ENCODE measurements at places on chromosomes 3 and 15.

GRCh38 chr3:187667526-187667925 lies 2.7 kb downstream of the SST start:
- DNase-seq = no peak

DNA sequence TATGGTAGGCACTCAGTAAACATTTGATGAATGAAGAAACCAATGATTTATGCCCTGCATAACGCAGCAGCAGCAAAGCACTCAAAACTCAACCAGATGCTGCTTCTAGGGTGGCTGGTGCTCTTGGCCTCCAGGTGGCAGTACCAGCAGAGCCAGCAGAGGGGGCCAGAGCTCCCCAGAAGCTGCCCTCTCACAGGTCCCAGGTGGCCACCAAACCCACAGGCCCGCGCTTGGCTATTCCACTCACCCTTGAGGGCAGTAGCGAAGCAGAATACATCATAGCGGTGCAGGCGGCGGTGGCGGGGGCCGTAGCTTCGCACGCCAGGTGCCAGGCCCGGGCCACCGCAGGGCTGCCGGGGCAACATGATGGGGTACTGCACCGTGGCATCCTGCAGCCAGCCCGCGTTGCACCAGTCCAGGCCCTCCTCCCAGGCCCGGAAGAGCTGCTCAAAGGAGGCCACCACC lies 16.6 kb downstream of the HAPLN3 start:
- DNase-seq = peak; percentile 26

DNA sequence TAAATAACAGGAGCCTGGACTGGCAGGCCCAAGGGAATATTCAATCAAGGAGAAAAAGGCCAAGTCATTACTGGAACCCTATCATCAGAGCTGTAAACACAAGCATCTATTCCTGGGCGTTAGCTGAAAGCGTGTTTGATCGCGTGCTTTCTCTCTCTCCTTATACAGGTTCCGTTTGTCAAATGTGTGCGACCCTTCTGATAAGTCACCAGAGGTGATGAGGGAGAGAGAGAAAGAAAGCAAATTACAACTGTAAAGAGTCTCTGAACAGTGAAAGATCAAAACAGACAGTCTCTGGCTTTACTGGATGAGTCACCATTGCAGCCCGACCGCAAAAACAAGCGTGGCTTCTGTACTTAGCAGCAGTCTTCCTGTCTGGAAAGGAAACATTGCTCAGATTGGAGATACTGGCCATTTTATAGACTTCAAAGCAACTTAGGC lies 39.5 kb upstream of the TPRG1 start:
- peak; percentile 72 for DNase-seq

- no peak for DNase-seq
Observed at GRCh38 chr3:188698436-188698835, 473.3 kb upstream of the TPRG1 start.

GRCh38 chr3:184564685-184565385 lies 3.2 kb downstream of the EPHB3 start:
- no peak for DNase-seq

DNA sequence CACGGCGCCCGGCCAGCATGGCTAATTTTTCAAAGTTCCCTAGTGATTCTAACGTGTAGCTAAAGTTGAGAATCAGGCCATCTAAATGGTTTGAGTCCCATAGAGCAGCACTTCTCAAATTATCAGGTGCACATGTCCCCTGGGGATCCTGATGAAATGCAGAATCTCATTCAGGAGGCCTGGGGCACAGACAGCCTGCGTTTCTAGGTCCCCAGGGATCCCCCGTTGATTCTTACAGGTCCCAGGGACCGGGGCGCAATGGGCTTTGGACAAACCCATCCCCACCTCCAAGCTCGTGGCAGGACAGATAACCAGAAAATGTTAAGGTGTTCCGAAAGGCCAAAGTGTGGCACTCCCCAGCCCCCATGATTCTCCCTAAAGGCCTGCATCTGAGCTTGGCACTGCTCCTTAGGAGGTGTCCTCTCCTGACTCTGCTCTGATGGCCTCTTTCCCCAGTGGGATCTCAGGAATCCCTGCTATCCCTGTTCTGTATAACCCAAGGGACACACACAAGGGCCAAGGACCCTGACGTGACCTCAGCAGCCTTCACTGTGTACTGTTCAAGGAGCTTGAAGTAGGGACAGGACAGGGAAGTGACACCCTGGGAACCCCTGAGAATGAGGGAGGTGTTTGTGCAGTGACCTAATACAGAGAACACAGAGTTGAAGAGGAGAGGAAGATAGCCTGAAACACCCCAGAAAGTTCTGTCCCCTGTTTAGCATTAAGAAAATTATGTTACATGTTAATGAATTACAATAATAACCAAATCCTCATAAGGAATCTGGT lies 8.0 kb downstream of the LRRK1 start:
- no peak for DNase-seq

DNA sequence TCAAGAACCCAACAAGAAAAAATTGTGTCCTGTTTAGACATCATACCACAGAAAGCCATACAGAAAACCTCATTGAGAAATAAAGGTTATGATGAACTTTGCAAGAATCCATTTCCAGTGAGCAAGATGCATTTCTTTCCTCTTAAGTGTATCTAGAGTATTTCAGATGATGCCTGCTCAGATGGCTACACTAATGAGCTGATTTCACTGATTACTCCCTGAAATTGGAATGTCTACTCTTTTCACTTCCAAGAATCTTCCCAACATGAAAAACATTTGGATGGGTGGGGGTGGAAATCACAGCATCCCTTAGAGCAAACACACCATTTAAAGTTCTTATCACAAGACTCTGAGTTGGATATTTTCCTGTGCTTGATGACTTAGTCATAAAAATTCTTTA lies 41.4 kb upstream of the IL12A start:
- no peak for DNase-seq

DNA sequence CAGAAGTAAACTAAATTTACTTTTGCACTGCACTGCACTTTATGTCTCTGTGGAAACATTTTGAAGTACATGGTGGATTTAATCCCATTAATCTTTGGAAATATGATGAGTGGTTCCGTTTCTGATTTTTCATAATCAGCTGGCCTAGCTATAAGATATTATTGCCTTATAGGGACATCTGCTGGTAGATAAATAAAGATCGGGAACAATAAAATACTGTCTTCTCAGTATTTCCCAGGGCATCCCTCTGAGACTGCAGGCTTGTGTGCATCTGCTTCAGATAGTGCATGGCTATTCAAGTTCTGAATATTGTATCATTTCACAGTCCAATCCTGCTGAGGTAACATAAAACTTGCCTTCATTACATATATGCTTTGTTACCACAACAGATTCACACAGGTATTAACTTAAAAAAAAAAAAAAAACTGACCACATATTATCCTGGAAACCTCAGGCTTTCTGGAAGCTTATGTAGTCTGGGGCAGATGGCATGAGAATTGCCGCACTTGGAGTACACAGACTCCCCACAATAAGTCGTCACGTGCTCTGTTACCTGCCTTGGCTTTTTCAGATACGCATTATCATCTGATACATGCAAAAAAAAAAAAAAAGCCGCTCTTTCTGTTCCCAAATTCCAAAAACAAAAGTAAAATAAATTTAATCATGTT lies 330.8 kb upstream of the AGTR1 start:
- no peak for DNase-seq

GRCh38 chr3:17057321-17057720 lies 172.6 kb downstream of the PLCL2 start:
- no peak for DNase-seq

- DNase-seq = no peak
Observed at GRCh38 chr15:25436707-25437106, 2.1 kb downstream of the UBE3A start.

- DNase-seq = no peak
Observed at GRCh38 chr3:125103406-125103805, 47.6 kb upstream of the HEG1 start.

- DNase-seq = no peak
Observed at GRCh38 chr3:53100818-53101466, 29.3 kb downstream of the RFT1 start.

DNA sequence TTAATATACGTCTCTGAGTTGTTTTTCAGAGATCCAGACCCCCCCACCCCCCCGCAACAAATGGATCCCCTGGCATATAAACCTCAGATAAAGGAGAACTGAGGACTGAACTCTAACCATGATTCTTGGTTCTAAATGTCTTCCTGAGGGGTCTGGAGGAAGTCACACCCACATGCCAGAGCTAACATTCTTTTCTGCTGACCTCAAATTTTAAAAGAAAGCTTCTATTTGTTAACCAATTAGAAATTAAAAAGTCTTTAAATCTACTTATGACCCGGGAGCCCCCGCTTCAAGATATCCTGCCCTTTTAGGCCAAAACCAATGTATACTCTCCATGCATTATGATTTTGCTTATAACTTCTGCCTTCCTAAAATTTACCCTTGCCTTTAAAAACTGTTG lies 188.3 kb downstream of the ECT2 start:
- no peak for DNase-seq

DNA sequence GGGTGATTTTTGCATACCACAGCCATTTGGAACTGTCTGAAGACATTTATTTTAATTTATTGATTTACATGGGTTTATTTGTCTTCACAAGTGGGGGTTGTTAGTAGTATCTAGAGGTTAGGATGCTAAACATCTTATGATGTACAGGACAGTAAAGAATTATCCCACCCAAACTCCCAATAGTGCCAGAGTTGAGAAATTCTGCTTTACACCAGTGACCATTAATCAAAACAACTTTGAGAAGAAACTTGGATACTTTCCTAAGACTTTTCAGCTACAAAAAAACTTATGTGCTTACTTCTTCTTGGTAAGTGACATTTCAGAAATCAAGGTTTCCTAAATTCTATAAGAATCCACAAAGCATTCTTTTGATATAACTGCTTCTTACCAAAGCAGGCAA lies 156.7 kb downstream of the SUCLG2 start:
- DNase-seq = no peak

DNA sequence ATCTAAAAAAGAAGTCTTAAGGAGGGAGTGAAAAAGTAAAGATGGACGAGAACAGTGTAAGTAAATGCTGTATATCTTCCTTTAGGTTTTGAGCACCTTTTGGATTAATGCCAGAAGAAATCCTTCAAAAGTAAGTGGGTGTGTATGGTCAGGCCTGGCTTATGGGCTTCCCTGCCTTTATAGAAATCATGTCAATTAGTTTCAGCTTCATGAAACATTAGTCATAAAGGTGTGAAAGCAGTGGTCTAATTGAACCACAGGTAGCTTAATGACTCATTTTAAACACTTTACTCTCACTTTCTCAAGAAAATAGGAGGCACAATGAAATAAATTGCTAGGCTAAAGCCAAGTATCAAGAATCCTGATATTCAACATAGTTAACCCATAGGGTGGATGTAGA lies 467.4 kb upstream of the DPPA4 start:
- no peak for DNase-seq

- DNase-seq = no peak
Observed at GRCh38 chr15:95511671-95512070, 818.8 kb upstream of the NR2F2 start.

DNA sequence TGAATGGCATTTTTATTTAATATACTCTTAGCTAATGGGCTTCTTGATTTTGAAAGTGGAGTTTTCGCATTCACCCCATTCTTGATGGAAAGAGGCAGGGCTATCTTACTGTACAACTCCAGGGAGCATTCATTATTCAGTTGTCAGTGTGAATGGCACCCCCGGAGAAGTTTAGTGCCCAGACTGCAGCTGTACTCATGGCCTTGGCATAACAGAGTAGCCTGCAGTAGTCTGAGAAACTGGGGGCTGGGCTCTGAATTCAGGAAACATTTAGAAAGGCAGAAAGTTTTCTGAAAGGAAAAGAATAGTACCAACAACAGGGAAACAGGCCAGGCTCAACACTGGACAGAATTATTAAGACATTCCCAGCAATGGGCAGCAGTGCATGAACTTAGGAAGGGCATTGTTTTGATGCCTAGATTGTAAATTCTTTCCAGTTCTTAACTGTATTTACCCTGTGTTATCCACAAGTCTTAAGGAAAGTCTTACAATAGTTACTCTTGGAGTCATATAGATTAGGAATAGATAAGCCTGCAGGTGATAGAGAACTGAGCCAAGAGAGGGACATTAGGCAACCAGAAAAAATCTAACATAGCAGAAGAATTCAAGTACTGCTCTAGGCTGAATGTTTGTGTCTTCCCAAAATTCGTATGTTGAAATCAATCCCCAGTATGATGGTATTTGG lies 44.4 kb downstream of the TIPARP start:
- DNase-seq = no peak

DNA sequence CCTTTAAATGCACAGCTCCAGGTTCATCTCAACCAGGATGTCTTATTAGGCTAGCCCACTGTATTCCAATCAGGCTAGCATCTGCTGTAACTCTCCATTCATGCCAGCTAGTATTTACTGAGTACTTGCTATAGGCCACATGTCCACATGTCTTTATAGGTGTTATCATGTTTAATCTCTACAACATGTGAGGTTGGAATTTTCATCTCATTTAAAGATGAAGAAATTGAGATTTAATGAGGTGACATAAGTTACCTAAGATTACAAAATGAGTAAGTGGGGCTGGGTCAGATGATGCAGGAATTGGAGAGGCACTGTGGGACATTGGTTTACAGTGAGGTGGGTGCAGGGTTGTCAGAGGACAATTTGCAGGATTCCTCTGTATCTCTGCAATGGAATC lies 2.9 kb downstream of the IFT122 start:
- DNase-seq = no peak

- no peak for DNase-seq
Observed at GRCh38 chr15:76108021-76108723, 48.4 kb downstream of the TMEM266 start.

GRCh38 chr15:68589783-68590710 lies 11.3 kb downstream of the CORO2B start:
- DNase-seq = no peak

- no peak for DNase-seq
Observed at GRCh38 chr15:80991421-80991820, 1.8 kb upstream of the MESD start.

GRCh38 chr3:30042274-30042859 lies 564.0 kb upstream of the TGFBR2 start:
- peak; percentile 40 for DNase-seq

DNA sequence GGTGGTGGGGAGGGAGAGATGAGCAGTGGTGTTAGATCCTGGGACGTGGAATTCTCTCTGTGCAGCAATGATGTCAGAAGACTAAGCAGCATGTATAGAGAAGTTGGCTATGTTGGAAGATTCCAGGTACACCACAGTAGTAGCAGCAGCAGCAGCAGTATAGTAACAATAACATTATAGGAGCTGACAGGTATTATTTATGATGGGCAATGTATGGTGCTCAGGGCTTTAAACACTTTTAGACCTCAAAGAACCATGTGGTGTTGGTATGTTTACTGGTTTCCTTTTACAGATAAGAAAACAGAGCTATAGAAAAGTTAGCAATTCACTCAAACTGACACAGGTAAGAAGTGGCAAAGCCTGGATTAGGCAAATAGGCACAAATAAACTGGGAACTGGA lies 103.9 kb downstream of the CCNL1 start:
- DNase-seq = no peak

GRCh38 chr3:141412087-141412935 lies 44.0 kb downstream of the ZBTB38 start:
- DNase-seq = peak; percentile 46

DNA sequence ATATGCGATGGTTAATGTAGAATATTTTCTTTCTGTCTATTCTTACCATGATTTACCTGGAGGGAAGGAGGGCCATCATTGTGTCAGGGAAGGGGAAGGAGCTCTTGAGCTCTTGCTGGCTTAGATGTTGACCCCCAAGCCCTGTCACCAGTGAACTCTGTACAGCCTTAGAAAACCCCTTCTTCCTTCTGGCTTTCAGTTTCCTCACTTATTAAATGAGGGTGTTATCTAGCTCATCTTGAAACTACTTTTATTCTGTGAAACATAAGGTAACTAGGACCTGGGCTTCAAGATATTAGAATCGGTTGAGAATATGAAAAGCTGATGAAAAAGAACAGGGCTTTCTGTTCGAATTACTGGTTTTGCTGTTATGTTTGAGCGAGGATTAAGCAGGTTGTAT lies 25.1 kb upstream of the UTS2B start:
- DNase-seq = no peak
